Epithelial cell of esophagus (primary cell): ENCODE measurements at places on chromosomes 4 and X.

DNA sequence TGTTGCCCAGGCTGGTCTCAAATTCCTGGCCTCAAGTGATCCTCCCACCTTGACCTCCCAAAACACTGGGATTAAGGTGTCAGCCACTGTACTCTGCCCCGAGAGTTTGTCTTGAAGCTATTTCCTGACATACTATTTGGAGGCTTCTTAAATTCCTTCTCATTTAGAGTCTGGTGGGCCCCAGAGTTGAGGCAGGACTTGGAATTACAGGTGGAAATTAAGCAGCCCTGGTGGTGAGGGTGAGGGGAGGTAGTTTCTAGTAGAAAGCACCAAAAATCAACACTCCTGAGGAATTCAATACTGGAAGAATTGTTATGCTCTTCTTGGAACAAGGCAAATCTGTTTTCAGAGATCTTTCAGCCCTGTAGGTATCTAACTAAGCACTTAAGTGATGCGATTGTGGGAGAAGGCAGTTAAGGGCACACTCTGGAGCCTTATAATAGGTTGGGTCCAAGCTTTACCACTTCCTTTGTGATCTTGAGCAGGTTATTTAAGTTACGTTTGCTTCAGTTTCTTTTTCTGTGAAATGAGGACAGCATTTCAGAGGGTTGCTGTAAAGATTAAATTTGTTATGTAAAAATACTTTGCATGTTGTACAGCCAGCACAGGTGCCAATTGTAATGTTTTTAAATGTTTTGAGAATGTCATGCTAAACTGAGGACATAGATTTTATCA is 200.7 kb downstream of the SOWAHB start:
- no peak for DNase-seq

DNA sequence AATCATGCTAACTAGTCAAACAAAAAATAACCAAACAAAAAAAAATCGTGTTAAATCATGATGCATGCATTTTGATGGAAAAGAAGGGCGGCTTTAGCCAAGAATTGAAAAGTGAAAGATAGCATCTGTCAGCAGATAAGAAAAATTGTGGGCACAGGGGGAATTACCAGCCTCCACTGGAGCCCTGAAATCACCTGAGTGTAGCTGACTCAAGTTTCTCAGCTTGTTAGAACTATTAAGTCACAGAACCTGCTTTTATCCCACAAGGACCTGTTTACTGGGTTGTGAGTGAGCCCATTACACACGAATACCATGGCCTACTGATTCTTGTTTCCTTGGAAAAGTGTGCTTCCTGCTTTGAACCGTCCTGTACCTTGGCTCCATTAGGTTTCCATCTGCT is 85.2 kb downstream of the COX18 start:
- DNase-seq, result no peak

- no peak for DNase-seq
Observed at GRCh38 chr4:155696226-155696625, 29.6 kb downstream of the GUCY1A1 start.

DNA sequence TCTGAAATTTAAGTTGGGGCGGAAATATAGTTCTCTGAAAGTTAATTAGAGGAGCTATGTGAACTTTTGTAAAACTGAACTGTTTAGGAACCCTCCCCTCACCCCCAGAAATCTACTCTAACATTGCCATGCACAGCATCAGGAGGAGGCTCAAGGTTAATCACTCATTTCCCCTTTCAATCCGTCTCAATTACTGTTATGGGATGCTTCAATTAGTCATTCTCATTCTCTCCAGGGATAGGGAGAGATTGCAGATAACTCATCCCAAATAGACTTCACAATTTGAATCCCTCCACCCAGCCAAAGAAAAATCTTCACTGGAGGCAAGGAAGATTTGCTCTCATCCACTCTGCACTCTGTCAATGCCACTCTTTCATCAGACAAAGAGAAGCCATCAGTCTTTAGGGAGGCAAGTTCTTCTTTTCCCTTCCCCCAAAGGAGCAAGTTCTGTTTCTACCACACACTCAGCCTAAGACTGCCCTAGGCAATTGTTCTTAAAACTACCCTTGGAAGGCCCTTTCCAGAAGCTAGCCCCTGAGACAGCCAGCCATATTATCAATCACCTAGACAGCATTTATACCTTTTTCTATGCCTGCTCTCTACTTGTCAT is 140.4 kb downstream of the SLC10A7 start:
- peak; percentile 7 for DNase-seq

DNA sequence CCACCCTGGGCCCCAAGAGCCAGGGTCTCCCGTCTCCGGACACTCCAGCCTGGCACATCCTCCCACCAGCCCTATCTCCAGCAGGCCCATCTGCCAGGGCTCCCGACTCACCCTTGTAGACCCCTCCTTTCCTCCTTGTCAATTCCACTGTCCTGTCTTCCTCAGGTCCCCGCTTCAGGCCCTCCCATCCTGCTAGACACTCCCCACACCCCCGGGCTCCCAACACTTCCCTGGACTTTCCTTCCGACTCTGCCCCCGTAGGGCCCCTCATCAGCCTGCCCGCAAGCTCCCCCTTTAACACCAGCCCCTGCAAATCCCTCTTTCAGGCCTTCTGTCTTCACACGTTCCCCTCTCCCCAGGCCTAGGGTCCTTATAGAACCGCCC is 1.1 kb downstream of the PRAF2 start:
- no peak for DNase-seq

DNA sequence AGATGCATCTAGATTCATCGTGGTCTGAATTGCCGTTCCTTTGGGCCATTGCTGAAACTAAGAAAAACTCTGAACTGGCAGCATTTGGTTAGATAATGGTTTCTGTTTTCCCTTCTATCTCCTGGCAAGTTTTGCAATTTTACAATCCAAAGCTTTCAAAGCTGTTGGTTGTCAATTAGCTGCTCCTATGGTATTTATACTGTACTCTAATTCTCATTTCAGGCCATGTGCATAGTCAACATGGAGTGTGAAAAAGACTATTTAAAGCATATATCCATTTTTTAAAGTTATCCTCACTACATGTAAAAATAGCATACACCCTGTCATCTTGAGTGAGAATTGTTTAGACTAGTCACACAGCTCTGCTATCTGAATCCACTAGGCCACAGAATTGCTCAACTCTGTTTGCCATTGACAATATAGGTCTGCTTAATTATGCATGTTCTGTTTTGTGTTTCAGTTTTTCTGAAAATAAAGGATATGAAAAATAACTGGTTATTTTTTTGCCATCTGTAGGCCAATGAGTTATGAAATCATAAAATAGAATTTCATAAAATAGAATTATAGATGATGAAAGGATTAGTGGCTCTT is 27.7 kb upstream of the TEC start:
- peak; percentile 9 for DNase-seq

DNA sequence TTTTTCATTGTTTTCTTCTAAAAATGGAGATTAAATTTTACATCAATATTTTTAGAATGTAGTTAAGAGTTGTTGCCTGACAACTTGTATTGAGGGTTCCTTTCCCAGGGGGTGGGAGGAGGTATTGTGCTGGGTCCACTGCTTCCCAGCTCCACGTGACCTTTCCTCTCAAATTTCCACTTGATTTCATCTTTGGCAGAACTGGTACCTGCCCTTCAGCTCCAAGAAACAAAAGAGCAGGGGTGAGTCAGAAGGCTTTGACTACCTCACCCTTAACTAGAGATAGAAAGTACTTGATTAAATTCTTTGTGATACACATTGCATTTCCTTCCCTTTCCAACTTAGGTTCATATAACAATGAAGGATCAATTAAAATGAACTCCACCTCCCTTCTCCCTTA is 19.7 kb downstream of the TRIM2 start:
- peak; percentile 67 for DNase-seq

- no peak for DNase-seq
Observed at GRCh38 chr4:39433878-39434492, 24.7 kb downstream of the RPL9 start.

DNA sequence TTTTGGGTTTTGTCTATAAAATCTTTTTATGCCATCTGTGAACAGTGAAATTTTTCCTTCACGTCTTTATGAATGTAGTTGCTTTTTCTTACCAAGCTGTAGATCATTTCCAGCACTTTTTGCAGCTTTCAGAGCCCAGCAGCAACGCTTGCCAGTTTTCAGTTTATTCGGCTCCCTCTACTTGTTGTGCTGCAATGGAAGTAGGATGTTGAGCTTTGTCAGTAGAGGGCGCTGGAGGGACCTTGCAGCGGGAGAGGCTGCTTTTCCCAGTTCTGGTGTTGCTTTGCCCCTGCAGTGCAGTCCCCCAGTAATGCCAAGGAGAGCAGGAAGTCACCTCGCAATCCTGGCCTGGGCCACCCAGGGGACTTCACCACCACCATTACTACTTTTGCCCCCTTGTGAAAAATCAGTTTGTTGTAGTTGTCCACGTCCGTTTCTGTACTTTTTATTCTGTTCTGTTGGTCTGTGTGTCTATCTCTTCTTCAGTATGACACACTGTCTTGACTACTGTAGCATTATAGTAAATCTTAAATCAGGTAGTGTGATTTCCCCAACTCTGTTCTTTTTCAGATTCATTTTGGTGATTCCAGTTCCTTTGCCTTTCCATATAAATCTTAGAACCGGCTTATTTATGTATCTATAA is 21.8 kb downstream of the CMC4 start:
- peak; percentile 55 for DNase-seq

DNA sequence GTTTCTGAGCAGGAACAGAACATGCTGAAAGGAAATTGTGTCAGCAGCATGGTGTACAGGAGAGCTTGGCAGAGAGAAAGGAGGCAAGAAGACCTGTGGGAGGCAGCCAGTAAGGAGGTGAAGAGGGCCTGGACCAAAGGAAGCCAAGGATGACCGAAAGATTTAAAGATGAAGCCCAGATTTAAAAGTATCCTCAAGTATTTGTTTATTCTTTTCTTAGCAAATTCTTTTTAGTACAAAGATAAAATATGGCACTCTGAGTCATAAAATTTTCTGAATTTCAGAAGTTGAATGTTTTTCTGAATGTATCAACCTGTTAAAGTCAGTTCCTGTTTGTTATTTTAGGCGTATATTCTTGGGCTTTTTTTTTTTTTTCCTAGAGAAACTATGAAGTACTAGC is 3.5 kb downstream of the PKD2 start:
- no peak for DNase-seq

DNA sequence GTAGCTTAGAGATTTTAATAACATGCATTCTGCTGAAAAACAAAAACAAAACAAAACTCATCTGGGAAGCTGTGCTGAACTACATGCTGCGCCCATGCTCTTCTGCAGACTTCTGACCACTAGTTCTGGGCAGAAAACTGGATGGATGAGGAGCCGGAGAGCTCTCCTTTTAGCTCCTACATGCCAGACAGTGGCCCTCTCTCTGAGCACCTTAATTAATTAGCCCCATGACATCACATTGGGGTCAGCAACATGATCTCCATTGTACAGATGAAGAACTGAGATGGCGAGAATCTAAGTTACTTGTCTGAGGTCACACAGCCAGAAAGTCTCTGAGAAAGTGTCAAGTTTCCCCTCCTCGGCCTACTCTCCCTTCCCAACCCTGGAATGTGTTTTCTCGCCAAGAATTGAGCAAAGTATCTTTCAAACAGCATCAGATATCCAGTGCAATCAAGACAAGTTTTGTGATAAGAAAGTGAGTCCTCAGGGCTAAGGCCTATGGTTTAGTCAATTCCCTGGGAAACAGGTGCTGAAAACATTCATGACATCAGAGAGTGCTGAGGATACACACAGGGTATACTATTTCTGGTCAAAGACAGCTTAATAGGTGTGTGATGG is 21.6 kb downstream of the SCD5 start:
- no peak for DNase-seq

DNA sequence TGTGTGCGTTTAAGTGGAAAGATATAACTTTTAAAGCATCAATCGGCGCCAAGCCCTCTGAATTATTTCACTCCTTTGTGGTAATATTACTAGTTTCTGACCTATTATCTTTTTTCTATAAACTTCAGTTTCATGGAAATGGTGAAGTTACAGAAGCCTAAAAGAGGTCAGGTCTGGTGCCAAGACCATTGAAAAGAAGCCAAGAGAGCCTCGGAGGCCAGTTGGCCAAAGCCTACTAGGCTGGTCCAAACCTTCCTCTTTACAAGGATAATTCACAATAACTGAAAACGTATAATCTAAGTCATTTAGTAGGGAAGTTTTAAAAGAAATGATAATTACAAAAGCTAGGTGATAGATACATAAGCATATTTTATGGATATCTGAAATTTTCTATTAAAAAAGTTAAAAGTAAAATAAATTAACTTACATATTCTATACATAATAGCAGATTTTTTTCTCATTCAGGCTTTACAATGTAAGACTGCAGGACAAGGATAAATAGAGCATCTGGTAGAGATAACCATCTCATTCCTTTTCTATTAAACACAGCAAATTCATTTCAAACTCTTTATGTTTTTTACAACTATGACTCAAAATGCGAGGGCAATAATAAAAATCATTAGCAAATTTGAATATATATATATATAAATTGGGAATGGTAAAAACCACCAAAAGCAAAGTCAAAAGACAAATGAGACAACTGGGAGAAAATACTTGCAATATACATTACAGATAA is 49.2 kb downstream of the WDFY3 start:
- no peak for DNase-seq

GRCh38 chr4:7103031-7103606 is 35.3 kb upstream of the GRPEL1 start:
- DNase-seq, result peak; percentile 68

DNA sequence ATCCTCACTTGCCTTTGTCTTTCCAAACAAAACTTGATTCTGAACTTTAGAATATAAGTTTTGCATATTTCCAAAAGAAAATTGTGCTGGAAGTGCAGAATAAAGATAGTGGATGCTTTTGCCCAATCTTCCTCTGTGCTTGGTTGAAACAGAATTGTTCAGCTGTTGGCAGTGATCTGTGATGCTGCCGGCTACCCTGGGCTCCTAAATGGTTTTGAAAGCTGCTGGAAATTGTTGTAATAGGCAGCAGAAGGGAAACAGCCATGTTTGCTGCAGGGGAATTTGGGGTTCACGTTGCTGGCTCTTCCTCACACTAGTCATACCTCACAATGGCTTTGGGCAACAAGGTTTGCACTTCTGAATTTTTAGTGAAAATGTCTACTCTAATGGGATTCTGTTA is 398.0 kb downstream of the RAPGEF2 start:
- DNase-seq, result no peak

DNA sequence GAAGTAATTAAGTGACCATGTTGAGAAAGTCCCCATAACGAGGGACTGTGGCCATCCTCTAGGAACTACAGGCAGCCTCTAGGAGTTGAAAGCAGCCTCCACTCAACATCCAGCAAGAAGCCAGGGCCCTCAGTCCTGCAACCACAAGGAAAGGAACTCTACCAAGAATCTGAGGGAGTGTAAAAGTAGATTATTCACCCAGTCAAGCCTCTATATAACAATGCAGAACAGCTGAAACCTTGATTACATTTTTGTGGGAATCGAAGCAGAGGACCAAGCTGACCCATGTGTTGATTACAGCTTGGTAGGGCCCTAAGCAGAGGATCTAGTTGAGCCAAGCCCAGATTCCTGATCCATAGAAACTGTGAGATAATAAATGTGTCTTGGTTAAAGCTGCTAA is 17.1 kb downstream of the RPS6KA6 start:
- DNase-seq, result no peak

- DNase-seq, result no peak
Observed at GRCh38 chr4:4391866-4392265, 5.0 kb downstream of the NSG1 start.

GRCh38 chr4:14906805-14907204 is 95.5 kb upstream of the CPEB2 start:
- no peak for DNase-seq
